Activated CD4-positive, alpha-beta T cell treated with anti-CD3 and anti-CD28 coated beads for 24 hours (primary cell): ENCODE measurements at places on chromosomes 4 and X.

GRCh38 chr4:106478152-106478551 is 109.6 kb upstream of the GIMD1 start:
- DNase-seq = no peak

DNA sequence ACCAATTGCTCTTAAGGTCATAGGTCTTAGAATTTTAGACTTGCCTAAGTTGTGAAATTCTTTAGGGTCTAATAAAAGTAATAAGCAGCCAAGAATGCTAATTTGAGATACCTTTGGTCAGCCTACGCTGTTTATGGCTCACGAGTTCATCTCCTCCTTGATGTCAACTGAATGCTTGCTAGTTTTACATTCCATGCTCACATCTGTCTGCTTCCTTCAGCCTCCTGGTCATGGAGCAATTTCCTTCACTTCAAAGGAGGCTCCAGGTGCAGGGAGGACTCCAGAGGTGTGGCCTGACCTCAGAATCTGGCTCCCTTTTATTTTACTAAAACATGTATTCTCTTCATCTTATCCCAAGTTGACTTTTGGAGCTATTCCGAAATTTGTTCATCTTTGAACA is 23.3 kb upstream of the LNX1 start:
- DNase-seq = no peak

- DNase-seq = no peak
Observed at GRCh38 chrX:86806786-86807185, 658.5 kb downstream of the DACH2 start.

DNA sequence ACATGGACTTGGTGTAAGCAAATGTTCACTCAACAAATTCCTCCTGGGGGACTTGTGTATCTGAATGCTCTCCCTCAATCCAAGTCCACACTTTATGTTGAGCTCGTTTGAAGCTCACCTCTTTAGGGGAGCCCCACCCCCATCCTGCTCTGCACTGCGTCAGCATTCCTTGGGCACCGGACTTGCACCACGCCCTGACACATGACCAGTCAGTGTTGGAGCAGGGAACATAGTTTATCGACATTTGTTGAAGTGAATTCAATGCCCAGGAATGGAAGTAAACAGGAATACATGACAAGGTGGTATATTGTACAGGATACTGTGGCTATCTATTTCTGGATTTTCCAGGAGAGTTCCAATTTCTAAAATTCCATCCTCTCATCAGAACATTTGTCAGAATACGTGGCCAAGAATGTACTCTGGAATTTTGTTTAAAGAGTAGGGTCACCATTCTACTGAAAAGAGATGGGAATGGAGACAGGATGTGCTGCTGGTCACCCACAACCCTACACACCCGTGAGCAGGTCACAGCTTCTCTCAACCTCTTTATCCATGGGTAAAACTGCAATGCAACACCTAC is 60.0 kb upstream of the LNX1 start:
- DNase-seq = no peak

DNA sequence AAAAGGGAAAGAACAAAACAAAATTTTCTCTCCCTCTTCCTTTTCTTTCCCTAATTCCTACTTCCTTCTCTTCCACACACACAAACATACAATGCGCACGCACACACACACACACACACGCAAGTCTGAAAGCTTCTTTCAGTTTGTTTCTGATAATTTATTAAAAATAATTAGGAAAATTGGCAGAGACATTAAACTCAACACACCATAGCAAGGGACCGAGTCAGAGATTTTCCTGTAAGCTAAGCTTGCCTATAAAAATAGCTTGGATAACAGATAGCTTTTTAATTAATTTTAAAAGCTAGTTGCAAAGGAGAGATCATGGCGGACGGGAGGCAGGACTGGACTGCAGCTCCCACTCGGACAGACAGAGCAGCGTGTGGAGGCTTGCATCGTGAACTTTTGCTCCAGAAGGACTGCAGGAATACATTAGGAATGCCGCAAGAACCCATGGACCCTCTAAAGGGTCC is 92.6 kb upstream of the MAPK10 start:
- no peak for DNase-seq

- DNase-seq = no peak
Observed at GRCh38 chr4:53601251-53601764, 10.0 kb upstream of the LNX1 start.

DNA sequence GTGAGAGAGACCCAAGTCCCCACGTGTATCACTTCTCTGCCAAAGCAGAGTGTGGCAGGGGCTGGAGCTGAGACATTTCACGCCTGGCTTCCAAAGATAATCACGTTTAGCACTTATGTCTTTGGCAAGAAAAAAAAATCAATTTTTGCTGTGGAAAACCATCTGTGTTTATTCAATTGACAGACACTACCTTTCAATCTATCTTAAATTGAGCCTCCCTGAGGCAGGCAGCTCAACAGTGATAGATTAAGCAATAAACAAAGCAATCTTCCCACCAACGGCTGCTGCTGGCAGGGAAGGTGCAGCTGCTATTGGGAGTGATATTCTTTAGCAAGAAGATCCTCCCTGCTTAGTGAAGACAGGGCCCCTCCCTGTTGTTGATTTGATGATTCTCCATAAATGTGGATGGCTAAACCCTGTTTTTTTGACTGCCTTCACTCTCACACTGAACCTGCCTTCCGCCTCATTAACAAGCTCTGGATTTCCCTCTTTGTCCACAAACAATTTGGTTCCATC is 11.6 kb upstream of the MAGEB17 start:
- no peak for DNase-seq

- no peak for DNase-seq
Observed at GRCh38 chrX:40578039-40578695, 2.6 kb upstream of the ATP6AP2 start.

- DNase-seq = no peak
Observed at GRCh38 chrX:38028300-38028699, 21.9 kb downstream of the SYTL5 start.

- DNase-seq = no peak
Observed at GRCh38 chr4:110798687-110799086, 175.8 kb upstream of the PITX2 start.

- DNase-seq = no peak
Observed at GRCh38 chr4:150119492-150119891, 41.2 kb downstream of the DCLK2 start.

- no peak for DNase-seq
Observed at GRCh38 chr4:150078579-150079080, 385 bp downstream of the DCLK2 start.

DNA sequence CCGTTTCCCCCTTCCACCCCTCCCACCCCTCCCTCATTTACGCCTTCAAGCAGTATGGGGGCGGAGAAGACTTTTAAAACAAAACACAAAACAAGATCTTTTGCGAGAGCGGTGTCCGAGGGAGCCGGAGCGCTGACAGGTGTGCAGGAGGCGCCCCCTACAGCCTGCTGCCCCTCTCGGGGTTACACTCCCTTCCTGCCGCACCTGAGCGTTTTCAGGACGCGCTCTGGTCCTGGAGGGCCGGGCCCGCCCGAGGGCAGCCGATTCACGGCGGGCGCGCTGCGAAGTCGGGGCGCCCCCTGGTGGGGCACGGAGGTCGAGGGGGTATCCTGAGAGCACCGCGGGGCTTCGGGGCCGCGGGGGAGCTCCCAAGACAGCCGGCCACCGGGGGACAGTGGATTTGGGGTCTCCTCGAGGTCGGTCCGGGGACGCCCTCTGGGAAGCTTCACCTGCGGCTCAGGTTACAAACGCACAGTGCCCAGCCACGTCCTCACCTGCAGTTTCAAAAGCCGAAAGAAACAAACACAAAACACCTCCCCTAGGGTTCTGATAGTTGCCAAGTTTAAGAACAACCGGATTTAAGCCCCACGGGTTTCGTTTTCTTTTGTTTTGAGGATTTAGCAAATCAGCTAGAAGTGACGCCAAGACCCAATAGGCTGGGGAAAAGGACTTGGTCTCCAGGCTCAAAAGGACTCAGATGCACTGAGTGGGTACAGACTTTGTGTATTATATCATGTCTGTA is 8.0 kb upstream of the NEUROG2 start:
- peak; percentile 62 for DNase-seq

DNA sequence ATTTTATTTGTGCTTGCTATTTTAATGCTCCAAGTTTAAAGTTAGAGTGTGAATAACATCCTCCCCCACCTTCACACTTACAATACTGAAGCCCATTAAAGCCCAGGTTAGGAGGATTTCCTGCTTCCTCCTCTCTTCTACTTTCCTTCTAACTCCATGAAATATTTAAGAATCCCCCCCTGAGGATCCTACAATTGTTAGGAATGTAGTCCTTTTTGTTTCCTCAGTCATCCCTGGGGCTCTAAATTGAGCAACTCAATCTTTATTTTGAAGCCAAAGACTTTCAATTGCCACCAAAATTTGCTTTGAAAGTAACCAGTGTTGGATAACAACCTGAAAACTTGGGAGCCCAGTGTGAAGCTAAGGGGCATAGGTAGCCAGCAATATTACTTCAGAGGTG is 276.9 kb downstream of the FAM47A start:
- DNase-seq = no peak

GRCh38 chrX:148069759-148070503 is 88.8 kb downstream of the FMR1NB start:
- no peak for DNase-seq

DNA sequence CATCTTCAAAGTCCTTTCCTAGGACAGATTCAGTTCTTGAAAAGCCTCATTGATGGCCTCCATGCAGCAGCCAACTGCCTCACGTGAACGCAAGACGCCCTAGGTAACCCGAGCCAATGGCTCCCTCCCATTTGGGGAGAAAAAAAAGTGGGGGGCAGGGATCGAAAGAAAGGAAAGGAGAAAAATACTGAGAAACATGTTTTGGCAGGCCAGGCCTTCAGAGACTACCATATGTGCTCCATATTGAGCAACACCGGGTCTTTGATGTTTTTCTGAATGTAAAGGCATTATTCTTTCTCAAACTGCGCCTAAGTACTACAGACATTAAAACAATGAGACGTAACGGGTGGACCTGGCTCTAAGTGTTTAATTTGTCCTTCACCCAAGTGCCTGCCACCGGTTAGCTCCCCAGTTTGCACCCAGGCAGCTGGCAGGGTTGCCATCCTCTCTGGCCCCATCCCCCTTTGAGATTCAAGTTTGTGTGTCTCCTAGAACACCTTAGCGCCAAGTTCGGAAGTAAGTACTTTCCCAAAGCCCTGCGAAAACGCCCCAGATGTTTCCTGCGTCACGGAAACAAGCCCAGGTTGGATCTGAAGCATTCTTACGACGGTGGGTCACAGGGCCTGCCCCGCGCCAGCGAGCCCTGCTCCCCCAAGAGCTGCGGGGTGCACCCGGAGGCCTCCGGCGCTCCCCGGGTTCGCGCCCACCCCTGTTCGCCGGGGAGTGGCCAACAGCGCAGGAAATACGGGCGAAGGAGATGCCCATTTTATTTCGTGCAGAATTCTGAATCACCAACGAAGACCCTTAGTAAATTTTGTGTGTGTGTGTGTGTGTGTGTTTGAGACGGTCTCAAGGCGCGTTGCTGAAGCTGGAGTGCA is 30.1 kb downstream of the HAND2 start:
- DNase-seq = no peak

GRCh38 chr4:36601864-36602495 is 320.6 kb downstream of the DTHD1 start:
- DNase-seq = no peak

DNA sequence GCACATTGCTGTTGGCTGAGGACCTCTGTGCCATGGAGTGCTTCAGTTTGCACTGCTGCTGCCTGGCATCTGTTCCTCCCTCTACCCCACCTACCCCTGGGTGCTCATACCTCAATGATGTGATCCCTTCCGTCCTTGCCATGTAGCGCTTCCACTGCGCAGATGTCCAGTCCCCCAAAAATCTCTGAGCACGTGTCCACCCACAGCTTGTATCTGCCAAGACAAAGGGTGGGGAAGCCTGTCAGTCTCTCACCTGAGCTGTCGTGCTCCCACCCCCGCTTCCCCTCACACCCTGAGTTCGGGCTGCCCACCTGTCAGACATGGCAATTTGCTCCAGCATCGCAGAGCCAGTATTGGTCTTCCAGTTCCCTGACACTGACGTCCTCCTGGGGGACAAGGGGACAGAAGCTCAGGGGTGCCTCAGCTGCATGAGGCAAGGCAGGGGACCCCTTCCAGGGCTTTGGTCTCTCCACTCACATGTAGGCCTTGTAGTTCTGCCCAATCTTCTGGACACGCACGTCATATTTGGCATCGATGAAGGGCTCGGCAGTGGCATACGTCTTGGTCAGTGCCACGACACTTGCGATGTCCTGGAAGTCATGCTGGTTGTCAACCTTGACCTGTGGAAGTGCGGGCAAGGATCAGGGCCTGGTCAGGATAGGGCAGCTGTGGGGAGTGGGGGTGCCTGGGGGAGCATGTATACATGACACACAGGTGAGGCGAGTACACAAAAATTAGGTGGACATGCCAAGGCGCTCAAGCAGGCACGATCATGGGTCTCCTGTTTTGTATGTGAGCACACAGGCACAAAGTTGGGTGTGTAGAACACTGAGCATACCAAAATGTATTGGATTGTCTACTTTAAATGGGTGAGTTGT is 6.0 kb upstream of the TIMP1 start:
- DNase-seq = no peak

GRCh38 chr4:15234116-15234855 is 193.5 kb upstream of the C1QTNF7 start:
- DNase-seq = no peak

GRCh38 chr4:5462254-5462835 is 246.0 kb downstream of the EVC2 start:
- no peak for DNase-seq

GRCh38 chr4:114136069-114136468 is 156.6 kb upstream of the ARSJ start:
- no peak for DNase-seq
